ENCODE measurements at places on chromosomes 16 and 17.
A peak's percentile ranks its signal among the peaks of the same experiment; 100 is the strongest.

- no peak for DNase-seq
These were observed 3.3 kb downstream of the DECR2 start for GRCh38 chr16:404971-405486.

DNA sequence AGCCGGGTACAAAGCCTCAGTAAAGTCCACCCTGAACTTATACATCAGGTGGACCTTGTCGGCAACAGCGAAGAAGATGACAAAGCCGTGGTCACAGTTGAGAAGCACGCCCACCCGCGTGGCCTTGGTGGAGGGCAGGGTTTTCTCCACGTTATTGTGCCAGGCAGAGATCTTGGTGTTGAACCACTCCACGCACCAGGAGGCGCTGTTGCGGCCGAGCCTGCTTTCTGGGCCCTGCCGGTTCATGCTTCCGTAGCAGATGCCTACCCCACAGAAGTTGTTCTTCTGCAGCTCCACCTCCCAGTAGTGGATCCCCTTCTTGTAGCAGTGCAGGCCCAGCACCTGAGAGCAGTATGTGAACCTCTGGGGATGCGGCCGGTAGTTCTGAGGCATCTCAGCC lies 22.1 kb downstream of the TRIM25 start:
- no peak for DNase-seq

DNA sequence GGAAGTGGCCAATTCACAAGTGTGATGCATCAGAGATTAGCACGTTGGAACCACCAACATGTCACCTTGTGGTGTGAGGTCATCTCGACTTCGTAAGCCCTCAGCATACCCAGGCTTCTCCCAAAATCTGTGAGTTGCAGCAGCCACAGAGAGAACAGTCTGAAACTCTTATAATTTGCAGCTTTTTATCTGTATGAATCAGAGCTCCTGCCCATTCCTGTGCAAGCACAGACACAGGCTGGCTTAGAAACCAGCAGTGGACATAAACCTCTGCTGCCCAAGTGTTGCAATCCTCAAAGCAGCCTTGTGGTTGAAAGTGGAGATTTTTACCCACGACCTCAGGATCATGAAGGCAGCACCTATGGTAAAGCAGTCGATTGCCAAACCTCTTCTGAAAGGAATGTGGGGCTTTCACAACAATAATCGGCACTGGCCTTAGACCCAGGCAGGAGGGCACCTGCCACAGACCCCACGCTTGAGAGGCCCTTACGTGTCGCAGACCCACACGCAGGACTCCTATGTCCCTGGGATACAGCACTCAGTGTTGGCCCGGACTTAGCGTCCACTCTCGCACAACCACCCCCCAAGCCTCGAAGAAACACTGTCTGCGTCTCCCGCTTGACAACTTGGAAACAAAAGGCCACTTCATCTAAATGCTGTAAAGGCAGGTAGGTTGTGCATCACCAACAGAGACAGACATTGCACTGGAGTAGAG lies 24.5 kb upstream of the OSGIN1 start:
- no peak for DNase-seq

- no peak for DNase-seq
These were observed 2.6 kb upstream of the HOXB5 start for GRCh38 chr17:48596000-48596734.

DNA sequence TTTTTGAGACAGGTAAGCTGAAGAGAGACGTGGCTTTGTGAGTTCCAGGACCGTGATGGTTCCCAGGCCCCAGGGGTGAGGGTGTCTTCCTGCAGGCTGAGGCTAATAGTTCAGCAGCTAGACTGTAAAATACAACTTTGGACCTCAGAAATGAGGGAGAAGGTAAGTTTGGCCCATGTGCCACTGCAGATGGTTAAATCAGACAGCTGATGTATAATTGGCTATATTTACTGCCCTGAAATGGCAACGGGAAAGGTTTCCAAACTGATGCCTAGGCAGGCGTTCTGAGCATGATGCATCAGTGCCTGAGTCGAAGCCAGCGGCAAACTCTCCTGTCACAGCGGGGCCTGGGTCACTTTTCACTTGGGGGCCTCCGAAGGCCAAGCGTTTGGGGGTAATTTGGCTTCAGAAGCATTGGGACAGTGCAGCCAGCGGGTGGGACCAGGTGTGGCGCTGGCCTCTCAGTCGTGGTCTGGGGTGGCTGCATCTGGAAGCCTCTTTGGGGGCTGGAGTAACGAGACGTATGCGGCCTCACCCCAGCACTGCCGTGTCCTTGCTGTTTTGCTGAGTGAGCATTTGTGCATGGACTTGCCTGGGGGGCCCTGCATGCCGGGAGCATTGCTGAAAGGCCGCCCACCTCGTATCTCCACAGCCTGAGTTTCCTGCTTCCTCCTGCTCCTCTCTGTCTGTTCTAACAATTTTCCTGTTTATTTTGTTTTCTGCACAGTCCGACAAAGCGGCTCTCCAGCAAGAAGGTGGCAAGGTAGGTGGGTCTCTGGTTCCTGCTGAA lies 31.2 kb upstream of the CAPN15 start:
- no peak for DNase-seq

DNA sequence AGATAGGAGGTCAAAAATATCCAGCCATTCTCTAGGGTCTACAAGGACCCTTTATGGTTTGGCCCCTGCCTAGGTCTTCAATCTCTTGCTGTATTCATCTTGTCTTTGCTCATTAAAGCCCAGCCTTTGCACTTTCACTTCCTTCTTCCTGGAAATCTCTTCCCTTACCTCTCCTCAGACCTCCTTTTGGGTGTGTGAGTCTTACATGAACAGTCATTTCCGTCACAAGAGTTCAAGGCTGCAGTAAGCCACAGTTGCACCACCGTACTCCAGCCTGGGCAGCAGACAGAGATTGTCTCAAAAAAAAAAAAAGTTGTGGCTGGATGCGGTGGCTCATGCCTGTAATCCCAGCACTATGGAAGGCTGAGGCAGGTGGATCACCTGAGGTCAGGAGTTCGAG lies 6.0 kb upstream of the ATP1B2 start:
- DNase-seq: no peak

GRCh38 chr17:36857698-36858097 lies 79.6 kb upstream of the LHX1 start:
- DNase-seq: no peak

GRCh38 chr17:17568772-17569195 lies 22.7 kb downstream of the PEMT start:
- peak; percentile 27 for DNase-seq

DNA sequence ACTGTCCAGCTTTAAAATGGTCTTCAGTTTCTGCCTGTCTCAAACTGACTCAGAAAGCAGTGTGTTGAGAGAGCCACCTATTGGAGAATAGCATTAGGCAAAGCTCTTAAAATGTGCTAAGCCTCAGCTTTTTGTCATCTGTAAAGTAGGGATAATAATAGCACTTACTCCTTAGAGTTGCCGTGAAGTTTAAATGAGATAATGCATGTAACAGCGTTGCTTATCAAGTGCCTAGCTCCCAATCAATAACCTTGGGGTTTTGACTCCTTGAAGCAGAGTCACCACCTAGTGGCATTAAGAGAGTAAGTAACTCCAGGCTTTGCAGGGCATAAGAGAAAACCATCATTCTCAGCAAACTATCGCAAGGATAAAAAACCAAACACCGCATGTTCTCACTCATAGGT lies 163.3 kb downstream of the HS3ST2 start:
- peak; percentile 6 for DNase-seq

GRCh38 chr17:57286399-57287105 lies 30.2 kb downstream of the MSI2 start:
- DNase-seq: no peak

DNA sequence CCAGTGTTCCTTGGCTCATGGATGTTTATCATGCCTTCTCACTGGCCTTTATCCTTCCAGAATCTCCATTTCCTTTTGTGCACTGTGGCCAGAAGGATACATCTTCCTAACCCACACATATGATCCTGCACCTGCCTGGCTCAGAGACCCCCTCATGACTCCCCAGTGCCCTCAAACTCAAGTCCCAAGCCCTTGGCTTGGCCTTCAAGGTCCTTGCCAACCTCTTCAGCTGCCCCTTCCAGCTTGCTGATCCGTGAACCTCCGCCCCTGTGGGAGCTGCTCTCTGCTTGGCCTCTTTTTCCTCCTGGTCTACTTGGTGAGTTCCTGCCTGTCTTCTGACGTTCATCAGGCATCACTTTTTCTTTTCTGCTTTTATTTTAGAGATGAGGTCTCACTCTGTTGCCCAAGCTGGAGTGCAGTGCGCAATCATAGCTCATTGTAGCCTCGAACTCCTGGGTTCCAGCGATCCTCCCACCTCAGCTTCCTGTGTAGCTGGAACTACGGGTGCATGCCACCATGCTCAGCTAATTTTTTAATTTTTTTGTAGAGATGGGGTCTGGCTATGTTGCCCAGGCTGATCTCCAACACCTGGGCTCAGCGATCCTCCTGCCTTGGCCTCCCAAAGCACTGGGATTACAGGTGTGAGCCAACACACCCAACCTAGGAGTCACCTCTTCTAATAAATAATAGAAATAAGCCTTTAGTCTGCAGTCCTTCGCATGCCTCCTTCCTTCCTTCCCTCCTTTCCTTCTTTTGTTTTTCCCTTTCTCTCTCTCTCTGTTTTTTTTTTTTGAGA lies 2.5 kb upstream of the PYCARD start:
- no peak for DNase-seq

DNA sequence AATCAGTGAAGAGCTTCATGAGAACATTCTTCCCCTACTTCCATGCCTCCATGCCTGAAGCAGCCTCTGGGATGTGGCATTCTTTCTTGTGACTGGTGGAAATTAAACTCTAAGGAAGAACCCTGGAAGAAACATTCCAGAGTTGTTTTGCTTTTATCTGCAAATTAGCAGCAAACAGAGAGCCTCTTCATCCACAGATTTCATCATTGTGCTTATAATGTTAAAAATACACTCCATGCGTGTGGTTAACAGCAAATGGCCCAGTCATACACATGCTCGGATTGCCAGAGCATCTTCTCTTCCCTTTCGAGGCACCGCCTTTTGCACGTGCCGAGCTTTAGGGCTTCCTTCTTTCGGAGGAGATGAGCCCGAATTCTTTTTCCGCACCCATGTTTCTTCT lies 411.3 kb downstream of the SNX29 start:
- no peak for DNase-seq

DNA sequence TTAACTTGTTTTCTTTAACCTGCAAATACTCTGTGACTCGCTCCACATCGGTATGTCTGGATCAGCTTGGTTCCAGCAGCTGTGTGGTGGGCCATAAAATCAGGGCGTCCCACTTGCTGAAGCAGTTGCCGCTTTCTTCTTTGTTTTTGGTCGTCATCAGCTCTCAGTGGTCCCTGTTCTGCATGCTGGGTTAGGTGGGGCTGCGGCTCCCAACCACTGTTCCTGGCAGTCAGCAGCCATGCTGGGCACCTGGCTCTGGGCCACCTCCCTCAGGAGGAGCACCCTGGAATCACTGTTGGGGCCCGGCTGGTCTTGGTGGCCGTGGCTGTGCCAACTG lies 23.0 kb downstream of the MGRN1 start:
- no peak for DNase-seq

DNA sequence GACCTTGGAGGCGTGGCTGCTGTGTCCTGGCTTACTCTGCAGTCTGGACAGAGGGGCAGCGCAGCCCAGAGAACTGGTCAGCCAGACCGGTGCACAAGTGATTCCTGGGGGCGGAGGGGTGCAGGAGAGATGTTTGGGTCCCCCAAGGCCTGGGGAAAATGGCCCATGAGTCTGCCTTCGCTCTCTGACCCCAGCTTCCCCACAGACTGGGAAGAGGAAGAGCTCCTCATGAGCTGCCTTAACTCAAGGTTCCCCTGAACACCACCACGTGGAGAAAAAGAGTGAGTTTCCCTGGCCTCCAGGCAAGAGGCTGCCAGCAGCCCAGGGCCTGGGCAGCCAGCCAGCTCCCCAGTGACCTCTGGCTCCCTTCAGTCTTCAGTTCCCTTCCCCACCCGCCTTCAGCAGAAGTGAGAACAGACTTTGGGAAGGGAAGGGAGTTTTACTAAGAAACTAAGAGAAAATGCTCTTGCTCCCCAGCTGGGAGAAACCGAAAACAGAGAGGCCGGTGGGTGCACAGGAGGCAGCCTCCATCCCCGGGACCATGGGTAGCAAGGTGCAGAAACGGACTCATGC lies 2.0 kb upstream of the C17orf99 start:
- peak; percentile 37 for DNase-seq

DNA sequence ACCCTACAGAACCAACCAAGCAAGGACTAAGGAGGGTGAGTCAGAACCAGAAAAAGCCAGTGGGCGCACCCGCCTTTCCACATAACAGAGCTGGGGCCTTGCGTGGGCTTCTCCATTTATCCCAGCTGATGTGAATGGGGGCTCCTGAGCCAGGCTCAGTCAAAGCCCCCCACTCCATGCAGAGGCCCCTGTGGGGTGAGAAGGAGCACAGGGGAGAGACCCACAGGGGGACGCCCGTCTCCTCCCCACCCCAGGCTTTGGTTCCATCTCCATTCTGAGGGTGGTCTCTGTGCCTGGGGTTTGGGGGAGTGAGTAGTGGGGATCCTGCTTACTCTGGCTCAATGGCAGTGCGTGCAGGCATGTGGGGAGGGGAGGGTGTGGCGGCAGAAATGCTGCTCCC lies 210.1 kb upstream of the TNRC6C start:
- no peak for DNase-seq

GRCh38 chr17:4807605-4808377 lies 839 bp downstream of the PLD2 start:
- no peak for DNase-seq

- peak; percentile 68 for DNase-seq
These were observed 8.0 kb downstream of the SPPL2C start for GRCh38 chr17:45852535-45853297.

- DNase-seq: no peak
These were observed 5.1 kb downstream of the ZFPM1 start for GRCh38 chr16:88458039-88458772.

DNA sequence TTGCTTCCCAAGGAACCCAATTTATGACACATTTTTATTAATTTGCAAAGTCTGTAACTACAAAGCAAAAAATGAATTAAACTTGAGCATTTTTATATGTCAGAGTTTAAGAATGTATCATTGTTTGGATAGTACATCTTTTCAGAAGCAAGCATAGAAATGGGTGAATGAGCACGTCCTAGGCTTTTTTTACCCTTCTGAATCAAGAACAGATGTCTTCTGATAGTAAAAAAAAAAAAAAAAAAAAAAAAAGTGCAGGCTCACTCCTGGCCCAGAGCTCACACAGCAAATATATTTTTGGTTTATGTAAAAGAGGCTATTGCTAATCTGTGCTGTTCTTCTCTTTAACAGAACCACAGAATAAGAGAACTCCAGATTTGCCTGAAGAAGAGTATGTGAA lies 6.3 kb downstream of the TERF2IP start:
- DNase-seq: no peak

DNA sequence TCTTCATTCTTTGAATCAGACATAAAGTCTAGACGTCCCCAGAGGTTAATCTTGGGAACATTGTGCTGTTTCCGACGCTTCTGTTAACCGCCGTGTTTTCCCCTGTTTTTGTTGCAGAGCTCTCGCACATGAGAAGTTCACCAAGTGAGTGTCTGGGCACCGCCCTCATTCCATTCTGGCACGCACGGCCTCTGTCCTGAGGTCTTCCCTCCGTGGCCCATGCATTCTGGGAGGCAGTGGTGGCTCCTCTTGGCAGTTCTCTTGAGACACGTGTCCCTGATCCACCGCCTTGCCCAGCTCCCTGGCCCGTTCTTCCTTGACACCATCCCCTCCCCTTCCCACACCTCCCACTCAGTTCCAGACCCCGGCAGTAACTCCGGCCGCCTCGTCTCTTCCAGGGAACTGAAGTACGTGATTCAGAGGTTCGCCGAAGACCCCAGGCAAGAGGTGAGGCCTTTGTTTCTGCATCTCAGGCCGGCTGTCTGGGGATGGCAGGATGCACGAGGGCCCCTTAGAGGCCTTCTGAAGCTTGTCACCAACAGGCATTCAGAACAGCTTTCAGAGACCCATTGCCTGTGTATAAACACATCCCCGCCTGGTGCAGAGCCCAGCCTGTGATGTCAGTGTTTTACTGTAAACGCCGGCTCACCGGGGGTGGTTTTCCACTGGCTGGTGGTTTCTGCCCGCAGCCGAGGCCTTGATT lies 85.9 kb upstream of the PLCG2 start:
- no peak for DNase-seq

Data from MM.1S (cell line).